ENCODE measurements at places on chromosomes 5 and 9.

DNA sequence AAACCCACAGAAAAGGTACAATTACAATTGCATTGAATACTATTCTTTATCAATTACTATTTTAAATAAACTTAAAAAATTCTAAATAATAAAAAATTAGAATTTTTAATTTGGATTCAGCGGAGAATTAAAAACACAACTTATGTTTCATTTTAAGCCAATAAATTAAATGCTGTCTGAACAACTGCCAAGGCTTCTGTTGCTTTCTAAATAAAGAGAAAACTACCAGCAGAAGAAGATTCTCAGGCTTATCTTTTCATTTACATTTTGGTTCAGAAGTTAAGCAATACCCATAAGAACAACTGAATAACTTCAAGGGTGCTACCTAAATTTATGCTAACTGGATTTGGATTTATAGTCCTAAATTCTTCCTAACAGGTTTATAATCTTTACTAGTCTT lies 150.0 kb upstream of the FTMT start:
- DNase-seq, result no peak

DNA sequence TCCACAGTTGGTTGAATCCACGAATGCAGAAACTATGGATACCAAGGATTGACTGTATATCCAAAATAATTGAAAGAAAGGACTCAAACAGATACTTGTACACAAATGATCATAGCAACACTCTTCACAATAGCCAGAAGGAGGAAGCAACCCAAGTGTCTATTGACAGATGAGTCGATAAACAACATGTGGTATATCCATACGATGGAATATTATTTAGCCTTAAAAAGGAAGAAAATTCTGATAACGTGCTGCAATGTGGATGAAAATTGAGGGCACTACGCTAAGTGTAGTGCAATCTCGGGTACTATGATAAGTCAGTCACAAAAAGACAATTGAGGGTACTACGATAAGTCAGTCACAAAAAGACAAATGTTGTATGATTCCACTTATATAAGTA lies 83.6 kb upstream of the CPEB4 start:
- no peak for DNase-seq

DNA sequence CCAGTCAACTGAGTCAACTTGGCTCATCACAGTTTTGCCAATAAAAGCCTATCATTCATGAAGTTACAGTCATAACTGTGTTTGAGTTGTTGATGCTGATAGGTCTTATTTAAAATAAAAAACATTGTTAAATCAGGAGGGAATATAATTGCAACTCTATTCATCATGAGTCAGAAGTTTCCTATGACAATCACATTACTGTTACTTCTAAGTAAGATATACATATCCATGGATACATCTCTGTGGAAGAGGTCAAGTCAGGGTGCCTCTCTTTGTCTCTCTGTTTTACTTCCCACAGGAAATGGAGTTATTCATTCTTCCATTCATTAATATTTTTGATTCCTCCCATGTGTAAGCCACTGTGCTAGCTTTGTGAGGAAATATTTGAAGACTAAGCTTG lies 2015.4 kb upstream of the WWC1 start:
- no peak for DNase-seq

DNA sequence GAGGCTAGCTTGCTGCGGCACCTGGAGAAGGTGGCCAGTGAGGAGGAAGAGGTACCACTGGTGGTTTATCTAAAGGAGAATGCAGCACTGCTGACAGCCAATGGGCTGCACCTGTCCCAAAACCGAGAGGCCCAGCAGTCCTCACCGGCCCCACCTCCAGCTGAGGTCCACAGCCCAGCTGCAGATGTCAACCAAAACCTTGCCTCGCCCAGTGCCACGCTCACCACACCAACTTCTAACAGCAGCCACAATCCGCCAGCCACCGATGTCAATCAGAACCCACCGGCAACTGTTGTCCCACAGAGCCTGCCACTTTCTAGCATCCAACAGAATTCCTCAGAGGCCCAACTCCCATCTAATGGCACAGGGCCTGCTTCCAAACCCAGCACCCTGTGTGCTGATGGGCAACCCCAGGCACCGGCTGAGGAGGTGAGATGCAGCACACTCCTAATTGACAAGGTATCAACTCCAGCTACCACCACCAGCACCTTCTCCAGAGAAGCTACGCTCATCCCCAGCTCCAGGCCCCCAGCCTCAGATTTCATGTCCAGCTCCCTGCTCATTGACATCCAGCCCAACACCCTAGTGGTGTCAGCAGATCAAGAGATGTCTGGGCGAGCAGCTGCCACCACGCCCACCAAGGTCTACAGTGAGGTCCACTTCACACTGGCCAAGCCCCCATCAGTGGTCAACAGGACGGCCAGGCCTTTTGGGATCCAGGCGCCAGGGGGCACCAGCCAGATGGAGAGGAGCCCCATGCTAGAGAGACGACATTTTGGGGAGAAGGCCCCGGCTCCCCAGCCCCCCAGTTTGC lies 8.0 kb downstream of the SYNPO start:
- no peak for DNase-seq

DNA sequence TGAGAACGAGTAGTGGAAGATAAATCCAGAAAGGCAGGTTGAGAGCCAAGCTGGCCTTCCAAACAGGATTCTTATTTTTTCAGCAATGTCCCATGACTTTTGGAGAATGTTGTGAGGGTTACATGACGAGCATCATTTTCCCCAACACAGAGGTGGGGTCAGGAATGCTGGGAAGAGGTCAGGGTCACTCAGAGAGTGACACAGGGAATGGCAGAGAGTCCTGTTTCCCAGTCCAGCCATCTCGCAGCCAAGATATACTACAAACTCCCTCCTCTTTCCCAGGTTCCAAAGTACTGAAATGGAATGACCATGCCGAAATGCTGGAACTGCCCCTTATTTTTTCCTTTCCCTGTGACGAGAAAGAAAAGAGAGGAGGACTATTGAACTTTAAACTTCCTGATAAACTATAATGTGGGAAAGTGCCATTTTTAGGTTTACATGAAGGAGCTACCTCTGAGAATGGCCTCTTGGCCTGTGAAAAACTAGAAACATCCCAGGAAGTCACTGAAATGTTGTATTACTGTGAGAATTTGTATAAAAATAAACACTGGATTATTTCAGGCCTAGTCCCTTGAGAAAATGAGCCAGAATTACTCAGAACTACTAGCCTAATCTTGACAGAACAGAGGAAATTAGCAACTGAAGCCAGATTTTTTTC lies 420.4 kb downstream of the CETN3 start:
- peak; percentile 38 for DNase-seq

GRCh38 chr5:157026789-157027424 lies 32.0 kb downstream of the HAVCR1 start:
- no peak for DNase-seq

Data from brain microvascular endothelial cell (primary cell).